ENCODE measurements at places on chromosomes 6 and 20. TPM values are rescaled to one million over a fixed set of nuclear protein-coding genes. Genes with fewer than 3 reads are reported as not detected.

Gene TMEM170B
- 3.7 TPM for total RNA-seq

GRCh38 chr6:125824946-125825771 lies 34.4 kb downstream of the NCOA7 start:
- peaks cover 32% of the 10 kb centered on the region for H3K36me3 ChIP-seq
- DNase-seq = no peak

GRCh38 chr6:28589234-28589956 lies 63.7 kb downstream of the GPX5 start:
- H3K4me3 ChIP-seq = peak overlapping the region; percentile 55
- peaks cover 24% of the 10 kb centered on the region for H3K4me1 ChIP-seq
- no peak for DNase-seq
- H3K27ac ChIP-seq = peak overlapping the region; percentile 58

GRCh38 chr6:168387911-168388310 lies 53.1 kb upstream of the SMOC2 start:
- no peak overlapping the region for H3K4me3 ChIP-seq
- H3K27me3 ChIP-seq = peaks cover 14% of the 10 kb centered on the region
- DNase-seq = no peak
- peaks cover 2% of the 10 kb centered on the region for H3K4me1 ChIP-seq
- H3K27ac ChIP-seq = no peak overlapping the region

DNA sequence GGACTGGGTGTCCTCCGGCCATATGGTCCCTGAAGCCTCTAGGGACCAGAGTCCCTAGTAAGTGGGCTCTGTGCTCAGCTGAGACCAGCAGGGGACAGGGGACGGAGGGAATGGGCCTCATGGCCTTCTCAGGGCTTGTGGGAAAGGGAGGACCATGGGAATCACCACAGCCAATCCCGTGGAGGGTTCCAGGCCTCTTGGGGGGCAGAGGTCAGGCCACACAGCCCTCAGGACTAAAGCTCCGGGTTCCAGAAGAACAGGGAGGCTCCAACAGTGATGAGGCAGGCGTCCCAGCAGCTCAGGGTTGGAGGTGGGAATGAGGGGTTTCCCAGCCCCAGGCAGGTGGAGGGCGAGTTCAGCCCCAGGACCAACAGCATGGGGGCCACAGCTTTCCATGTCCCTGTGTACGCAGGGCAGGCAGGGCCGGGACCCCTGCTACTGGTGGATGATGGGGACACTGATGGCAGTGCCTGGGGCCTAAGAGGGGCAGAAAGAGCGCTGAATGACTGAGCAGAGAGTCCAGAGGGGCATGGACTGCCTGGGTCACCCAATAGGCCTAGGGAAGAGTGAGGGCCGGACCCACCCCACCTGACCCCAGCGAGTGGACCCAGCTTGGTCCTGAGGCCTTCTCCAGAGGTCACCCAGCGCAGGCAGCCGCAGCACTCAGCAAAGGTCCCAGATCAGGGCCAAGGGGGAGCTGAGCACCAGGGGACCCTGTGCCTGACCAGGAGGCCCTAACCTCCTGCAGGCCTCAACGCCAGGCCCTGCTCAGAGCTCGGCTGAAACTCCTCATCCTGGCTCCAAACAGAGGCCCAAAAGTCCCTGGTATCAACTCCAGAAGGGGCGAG lies 8.8 kb downstream of the MYL9 start:
- H3K27me3 ChIP-seq = no peaks in the 10 kb centered on the region
- H3K4me1 ChIP-seq = peaks cover 4% of the 10 kb centered on the region
- H3K36me3 ChIP-seq = peaks cover 8% of the 10 kb centered on the region
- H3K27ac ChIP-seq = no peak overlapping the region
- no peak overlapping the region for H3K4me3 ChIP-seq
- DNase-seq = no peak

- H3K36me3 ChIP-seq = peaks cover 19% of the 10 kb centered on the region
- H3K4me3 ChIP-seq = no peak overlapping the region
- H3K4me1 ChIP-seq = peaks cover 8% of the 10 kb centered on the region
- no peaks in the 10 kb centered on the region for H3K27me3 ChIP-seq
- H3K27ac ChIP-seq = no peak overlapping the region
- no peak for DNase-seq
These were observed 167.4 kb upstream of the CARMIL1 start for GRCh38 chr6:25111782-25112181.

DNA sequence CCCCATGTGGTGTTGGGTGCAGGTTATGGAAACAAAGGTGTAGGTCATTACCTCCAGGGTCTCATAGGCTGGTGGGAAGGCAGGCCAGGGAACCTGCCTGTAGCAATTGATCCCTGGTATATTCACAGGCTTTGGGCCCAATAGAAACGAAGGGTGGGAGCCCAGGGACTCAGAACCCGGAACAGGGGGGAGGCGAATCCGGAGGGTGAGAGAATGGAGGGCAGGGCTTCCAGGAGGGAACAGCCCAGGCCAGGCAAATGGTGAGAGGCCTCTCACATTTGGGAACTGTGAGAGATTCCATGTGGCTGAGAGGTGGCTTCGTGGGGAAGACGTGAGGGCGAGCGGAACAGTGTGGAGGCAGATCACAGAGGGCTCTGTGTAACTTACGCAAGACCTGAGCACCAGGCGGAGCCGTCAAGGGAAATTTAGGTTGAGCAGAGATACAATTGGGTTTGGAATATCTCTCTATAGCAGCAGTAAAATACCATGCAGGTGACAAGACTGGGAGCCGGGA lies 267.1 kb downstream of the ERMARD start:
- H3K36me3 ChIP-seq = no peaks in the 10 kb centered on the region
- no peak for DNase-seq
- peaks cover 4% of the 10 kb centered on the region for H3K27me3 ChIP-seq
- no peak overlapping the region for H3K4me3 ChIP-seq

GRCh38 chr20:1505361-1505760 lies 14.1 kb upstream of the SIRPB2 start:
- peaks cover 45% of the 10 kb centered on the region for H3K27me3 ChIP-seq
- no peak for DNase-seq
- no peaks in the 10 kb centered on the region for H3K36me3 ChIP-seq
- no peak overlapping the region for H3K4me3 ChIP-seq

- peaks cover 10% of the 10 kb centered on the region for H3K27me3 ChIP-seq
- peaks cover 2% of the 10 kb centered on the region for H3K4me1 ChIP-seq
- no peak for DNase-seq
- H3K27ac ChIP-seq = no peak overlapping the region
- no peaks in the 10 kb centered on the region for H3K36me3 ChIP-seq
These were observed 49.5 kb downstream of the CEBPB start for GRCh38 chr20:50240092-50240491.

DNA sequence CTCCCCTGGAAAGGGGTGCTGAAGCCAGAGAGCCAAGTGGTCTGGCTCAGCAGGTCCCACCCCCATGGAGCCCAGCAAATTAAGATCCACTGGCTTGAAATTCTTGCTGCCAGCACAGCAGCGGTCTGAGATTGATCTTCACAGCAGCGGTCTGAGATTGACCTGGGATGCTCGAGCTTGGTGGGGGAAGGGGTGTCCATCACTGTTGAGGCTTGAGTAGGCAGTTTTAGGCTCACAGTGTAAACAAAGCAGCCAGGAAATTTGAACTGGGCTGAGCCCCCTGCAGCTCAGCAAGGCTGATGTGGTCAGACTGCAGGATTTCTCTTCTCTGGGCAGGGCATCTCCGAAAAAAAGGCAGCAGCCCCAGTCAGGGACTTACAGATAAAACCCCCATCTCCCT lies 41.3 kb upstream of the B3GAT2 start:
- H3K36me3 ChIP-seq = no peaks in the 10 kb centered on the region
- DNase-seq = no peak
- H3K27ac ChIP-seq = no peak overlapping the region
- H3K27me3 ChIP-seq = peaks cover 54% of the 10 kb centered on the region
